ENCODE measurements at places on chromosomes 2 and 18.

DNA sequence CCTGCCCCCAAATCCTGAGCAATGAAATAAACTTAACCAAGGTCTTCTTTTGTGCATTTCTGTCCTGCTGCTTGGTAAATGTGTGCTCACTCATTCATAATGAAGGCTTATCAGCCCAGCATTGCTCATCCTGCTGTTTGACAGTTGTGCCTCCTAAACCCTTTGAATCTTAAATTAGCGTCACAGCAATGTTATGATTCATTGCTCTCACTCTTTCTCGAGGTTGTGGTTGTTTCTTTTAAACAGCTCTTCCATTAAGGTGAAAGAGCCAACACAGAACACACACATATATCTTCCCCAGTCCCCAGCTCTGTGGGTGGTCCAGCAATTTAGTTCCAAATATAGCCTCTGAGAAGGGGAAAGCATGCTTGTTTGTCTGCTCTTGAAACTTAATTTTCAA is 84.0 kb downstream of the EVA1A start:
- DNase-seq, result no peak

DNA sequence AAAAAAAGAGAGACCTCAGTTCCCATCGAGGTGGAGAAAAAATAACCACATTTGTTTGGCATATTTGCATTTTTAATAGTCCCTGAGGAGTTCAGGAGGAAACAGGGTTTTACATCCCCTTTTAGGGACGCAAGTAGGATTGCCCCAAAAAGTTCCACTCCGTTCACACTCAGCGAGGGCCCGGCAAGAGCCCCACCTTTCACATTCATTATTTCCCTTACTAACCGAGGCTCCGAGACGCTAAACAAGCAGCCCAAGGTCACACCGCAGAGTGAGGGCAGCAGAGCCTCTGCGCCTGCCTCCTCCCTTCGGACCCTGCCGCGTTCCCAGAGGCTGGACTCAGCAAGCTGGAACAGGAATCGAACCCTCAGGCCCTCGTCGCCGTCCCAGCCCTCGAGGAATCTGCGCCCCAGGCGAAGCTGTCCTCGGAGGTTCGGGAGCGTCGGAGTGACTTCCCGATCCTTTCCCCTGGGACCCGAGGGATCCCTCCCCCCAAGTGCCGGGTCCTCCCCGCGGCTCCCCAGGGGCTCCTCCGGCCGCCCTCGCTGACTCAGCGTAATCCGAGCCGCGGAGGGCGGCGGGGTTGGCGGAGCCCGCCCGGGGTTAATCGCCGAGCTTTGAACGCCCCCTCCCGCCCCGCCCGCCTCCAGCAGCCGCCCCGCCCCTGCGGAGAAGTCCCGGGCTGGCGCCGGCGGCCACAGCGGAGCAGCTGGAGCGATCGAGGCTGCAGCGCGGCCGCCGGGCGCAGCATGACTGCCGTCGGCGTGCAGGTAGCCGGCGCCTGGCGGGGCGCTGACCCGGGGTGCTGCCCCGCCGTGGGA is at the start of gene TMEM37:
Gene TMEM37, plus strand, starts transcription at position 700 of the 821 bp plus-strand sequence. Its CDS starts 50 bp downstream, at position 750.
- peak; percentile 58 for DNase-seq

DNA sequence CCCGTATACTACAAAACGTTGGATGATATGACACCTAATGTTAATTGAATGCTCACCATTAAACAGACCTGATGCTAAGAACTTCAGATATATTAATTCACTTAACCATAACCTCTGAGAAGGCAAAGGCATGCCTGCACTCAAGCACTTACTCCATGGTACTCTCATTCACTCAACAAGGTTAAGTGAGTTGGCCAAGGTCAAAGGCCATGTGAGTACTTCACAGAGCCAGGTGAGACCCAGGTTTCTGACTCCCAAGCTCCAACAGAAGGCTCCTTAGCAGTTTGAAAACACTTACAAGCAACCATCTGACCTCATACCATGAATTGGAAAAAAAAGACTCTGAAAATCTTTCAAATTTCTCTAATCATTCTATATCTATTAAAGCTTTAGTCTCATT is 198.8 kb downstream of the L3MBTL4 start:
- DNase-seq, result no peak

- no peak for DNase-seq
These were observed 266.9 kb downstream of the DYSF start for GRCh38 chr2:71720283-71720560.

DNA sequence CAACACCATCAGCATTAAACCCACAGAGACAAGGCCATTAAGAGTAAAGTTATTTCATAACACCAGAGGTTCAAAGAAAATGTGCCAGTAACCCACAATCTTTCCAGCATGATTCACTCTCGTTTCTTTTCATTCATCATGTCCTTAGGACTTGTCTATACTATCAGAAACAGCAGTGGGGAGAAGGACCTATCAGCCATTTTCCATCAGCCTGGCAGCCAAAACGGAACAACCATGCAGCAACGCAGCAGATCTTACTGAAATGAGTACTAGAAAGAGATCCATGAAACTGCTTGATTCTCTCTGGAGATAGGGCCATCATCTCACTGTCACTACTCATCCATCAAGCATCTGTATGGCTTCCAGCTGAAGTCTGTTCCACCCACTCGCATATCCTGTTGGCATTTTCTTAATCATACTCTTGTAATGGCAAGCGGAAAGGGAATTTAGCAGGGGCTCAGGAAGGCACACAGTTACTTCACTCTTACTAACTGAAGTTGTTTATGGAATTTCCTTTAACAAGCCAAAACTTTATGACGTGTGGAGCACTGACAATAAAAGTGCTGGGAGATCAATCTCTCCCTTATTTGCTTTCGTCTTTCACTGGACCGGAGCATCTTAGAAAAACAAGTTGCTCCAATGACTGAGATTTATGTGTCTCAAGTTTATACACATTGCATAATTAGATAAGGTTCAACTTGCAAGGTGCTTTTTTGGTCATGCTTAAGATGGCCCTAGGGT is 69.7 kb downstream of the EPHA4 start:
- no peak for DNase-seq

DNA sequence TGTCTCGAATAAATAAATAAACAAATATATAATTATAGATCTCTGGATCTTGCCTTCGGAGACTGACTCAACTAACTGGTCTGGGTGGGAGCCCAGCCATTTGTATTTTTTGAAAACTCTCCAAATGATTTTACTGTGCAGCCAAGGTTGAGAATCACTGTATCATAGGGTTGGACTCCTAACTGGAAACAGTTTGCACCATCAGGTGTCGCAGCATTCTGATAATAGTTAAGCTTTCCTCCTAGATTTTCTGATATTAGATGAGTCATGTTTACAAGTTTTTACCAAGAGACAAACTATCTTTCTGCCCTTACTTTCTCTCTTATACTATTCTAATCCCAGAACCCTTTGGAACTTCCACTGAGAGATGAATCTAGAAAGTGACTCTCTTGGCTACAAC is 16.8 kb downstream of the IL37 start:
- no peak for DNase-seq

GRCh38 chr2:235908826-235909225 is 259.4 kb downstream of the GBX2 start:
- DNase-seq, result peak; percentile 20

DNA sequence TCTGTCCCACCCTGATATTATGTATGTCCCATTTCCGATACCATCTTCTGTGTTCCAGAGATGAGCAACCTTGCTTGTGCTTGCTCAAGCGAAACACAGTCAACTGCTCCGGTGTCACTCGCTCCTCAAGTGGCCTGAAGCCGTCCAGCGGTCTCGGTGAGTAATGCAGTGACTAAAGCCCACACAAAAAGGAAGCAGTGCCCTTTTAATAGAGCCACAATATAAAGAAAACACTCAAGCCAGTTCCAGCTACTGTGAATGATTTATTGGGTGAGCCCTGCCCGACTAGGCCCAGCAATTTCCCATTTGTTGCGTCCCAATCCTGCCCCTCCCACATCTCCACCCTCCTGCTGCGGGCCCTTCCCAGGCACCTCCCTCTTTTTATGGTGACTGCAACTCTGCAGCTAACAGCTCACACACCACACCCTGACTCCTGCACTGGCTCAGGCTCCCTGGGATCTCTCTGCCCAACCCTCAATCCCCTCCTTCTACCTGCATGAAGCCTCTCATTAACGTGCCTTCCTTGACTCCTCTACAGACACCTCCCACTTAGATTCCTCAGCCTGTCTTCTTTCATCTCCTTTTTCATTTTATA is 44.2 kb upstream of the DSC1 start:
- DNase-seq, result peak; percentile 83

All from NCI-H524 (cell line).